ENCODE measurements at places on chromosomes 16 and 17.

DNA sequence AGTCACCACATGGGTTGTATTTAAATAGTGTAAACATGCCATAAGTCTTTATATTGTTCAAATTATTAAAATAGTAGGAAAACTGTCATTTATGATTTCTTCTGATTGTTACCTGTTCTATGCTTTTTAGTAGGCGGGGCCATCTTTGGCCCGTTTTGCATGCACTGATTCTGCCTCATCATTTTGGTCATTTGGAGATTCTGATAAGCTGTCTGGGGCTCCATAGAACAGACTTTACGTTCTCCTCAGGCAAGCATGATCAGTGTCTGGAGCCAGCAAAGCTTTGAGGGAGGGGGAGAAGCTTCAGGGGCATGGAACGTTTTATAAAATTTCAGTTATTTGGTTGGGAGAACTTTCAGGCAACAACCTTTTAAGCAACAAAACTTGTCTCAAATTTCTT, 8.8 kb downstream of the NDEL1 start:
- DNase-seq, result no peak

- no peak for DNase-seq
These were observed 77.1 kb upstream of the WSB1 start for GRCh38 chr17:27216836-27217235.

- DNase-seq, result no peak
These were observed 135.6 kb downstream of the GAS7 start for GRCh38 chr17:10062691-10063385.

DNA sequence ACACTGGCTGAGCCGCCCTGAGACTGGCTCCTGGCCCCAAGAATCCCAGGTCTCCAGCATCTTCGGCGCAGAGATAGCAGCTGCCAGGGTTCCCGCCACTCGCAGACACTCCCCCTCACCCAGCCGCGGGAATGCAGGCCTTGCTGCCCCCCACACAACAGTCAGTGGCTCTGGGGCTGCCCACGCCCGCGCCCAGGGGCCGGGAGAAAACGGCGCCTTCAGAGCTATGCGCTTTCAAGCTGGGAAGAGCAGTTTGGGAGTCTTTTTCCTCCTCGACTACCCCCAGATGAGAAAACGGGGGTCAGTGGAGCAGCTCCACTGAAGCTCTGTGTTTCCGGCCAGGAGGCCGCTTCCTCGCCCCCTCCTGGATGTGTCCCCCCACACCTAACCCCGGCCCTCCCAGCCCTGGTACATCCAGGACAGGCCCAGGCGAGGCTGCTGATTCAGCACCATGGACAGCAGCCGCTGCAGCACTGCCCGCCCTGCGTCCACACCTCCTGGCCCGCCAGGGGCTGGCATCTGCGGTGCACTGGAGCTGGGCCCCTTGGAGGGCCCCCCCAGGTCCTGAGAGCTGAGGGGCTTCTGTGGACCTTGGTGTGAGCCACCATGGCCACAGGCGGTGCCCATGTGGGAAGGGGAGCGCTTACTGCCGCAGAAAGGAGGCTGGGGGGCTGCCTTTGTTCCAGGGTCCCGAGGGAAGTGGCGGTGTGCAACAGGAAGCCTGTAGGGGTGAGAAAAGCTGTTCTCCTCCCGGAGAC, 35.7 kb downstream of the CACNA1H start:
- DNase-seq, result no peak

DNA sequence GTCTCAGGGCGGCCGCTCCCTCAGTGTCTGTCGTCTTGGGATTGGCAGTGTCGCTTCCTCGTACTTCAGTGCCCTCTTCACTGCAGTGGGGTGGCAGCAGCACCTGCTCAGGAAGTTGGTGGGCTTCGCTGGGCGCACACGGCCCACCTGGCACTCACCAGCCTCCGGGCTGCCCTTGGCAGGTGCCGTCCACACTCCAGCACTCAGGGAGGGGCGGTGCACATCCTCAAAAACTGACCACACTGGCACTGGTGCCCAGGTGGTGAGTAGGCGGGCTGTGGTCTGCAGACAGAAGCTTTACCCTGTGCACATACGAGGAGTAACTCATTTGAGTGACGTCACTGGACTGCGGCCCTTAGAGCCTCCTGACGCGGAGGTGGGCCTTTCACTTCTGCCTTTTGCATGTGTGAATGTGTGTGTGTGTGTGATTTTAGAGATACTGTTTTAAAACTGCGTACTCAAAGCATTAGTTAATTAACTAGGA, 94.6 kb downstream of the BANP start:
- DNase-seq, result no peak

DNA sequence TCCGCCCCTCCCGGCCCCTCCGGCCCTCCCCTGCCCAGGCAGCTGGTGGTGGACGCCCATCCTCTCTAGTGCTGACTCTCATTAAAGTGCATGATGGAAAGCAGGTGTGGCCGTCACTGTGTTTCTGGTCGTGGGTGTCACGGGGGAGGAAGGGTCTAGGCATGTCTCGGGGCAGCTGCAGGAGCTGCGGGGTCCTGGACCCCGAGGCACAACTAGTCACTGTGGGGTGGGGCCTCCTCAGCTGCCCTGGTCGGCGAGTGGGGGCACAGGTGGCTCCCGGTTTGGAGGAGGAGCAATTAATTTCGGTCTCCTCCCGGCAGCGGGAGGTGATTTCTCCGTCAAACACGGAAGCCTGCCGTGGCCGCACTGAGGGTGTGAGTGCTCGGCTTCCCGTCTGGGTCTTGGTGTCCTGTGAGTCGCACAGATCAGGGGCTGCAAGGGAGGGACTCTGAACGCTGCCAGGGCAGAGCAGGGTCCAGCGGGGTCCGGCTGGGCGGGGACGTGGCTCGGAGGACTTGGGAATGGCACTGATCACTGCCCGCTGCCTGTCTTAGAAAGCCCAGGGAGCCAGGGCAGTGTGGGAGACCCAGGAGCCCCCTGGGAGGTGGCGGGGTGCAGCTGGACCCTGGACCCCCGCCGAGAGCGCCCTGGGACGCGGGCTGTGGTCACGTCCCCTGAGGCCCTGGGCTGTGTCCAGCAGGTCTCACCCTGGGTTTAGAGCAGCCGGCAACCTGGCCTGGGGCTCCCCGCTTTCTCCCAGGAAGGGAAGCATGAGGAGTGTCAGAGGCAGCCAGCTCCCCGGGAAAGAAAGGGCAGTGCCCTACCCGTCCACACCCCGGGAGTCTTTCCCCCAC, 3.3 kb downstream of the TPSD1 start:
- peak; percentile 8 for DNase-seq

All from NCI-H2029 (cell line).